ENCODE measurements at places on chromosomes 5 and 9.

DNA sequence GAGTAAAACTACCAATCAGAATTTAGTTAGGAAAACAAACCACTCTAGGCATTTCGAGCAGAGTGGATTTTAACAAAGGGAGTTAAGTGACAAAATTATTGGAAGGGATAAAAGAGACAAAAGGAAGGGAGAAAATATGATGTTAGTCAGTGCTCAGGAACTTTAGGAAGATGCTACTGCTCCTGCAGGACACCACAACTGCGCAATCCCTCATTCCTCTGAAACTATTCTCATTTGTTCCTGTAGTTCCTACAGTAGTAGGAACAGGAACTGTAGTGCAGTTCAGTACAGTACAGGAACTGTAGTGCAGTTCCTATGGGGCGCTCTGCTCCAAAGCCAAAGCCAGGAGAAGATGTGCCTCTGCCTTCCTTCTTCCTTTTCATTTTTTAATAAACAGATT is 29.9 kb upstream of the MEGF10 start:
- DNase-seq: no peak

DNA sequence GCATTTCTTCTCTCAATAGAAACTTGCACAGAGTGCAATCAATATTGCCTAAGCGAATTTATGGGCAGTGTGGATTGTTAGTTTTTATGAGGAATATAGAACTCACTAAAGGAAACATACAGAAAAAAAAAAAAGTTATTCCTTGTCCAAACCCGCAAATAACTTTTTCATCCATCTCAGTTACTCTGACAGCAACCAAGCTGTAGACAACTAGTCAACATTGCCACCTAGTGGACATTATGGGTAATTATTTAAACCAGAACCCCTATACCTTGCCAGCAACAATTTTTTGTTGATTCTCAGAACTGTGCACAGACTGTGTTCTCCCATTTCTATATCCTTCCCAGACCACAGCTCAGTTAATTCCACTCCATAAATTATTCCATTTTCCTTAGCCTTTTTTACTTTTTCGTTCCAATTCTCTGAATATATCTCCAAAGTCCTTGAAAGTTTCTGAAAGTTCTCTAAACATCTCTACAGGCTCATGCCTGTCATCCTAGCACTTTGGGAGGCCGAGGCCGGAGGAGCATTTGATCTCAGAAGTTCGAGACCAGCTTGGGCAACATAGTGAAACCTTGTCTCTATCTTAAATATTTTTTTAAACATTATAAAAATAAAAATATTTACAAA is 2.6 kb upstream of the AFAP1L1 start:
- DNase-seq: peak; percentile 38

- DNase-seq: no peak
Observed at GRCh38 chr5:32753051-32753450, 41.9 kb downstream of the NPR3 start.

- no peak for DNase-seq
Observed at GRCh38 chr5:33308586-33308985, 132.2 kb upstream of the TARS1 start.

GRCh38 chr9:99003308-99003707 is 59.6 kb downstream of the COL15A1 start:
- DNase-seq: no peak

- DNase-seq: no peak
Observed at GRCh38 chr9:107635101-107635802, 145.7 kb upstream of the KLF4 start.

DNA sequence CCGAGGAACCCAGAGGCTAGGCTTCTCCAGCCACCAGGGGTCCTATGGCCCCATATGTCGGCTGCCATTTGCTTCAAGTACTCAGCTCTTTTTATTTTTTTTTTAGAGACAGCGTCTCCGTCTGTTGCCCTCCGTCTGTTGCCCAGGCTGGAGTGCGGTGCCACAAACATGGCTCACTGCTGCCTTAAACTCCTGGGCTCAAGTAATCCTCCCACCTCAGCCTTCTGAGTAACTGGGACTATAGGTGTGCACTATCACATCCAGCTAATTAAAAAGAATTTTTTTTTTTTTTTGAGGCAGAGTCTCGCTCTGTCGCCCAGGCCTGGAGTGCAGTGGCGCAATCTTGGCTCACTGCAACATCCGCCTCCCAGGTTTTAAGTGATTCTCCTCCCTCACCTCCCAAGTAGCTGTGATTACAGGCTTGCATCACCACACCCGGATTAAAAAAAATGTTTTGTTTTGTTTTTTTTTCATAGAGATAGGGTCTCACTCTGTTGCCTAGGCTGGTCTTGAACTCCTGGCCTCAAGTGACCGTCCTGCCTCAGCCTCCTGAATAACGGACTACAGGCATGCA is 8.9 kb downstream of the CERCAM start:
- DNase-seq: no peak

- DNase-seq: peak; percentile 33
Observed at GRCh38 chr9:124218438-124218982, 39.2 kb upstream of the NEK6 start.

- DNase-seq: no peak
Observed at GRCh38 chr5:126053630-126054029, 369.6 kb upstream of the GRAMD2B start.

DNA sequence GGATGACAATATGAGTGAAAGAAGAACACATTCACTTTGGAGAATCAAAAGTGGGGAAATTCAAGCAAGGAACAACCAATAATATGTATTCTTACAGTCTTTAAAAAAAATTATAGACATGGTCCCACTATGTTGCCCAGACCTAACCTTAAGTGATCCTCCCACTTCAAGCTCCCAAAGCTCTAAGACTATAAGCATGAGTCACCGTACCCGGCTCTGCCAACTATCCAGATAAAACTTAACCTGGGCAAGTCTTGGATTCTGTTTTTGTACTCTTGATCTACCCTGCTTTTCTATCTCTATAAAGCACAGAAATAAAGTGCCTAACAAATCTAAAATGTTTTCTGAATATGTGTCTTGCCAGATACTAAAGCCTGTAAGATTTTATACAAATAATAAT is 30.9 kb downstream of the CEMIP2 start:
- no peak for DNase-seq

- no peak for DNase-seq
Observed at GRCh38 chr9:26406676-26407075, 485.9 kb downstream of the CAAP1 start.

DNA sequence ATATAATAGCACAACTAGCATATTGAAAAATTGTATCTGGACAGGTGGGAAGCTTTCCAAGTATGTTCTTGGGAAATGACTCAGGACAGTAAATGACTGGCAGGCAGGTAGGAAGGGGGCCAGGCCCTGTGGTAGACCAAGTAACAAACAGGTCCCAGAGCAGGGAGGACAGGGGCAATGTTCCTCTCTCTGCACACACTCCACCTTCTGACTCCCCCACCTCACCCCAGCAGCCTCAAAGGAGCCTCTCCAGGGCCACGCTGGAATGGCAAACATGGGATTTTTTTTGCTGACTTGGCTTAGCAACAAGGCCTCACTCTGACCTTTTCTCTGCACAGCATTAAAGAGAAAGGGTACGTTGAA is 31.1 kb upstream of the IQGAP2 start:
- no peak for DNase-seq

GRCh38 chr9:122158202-122158601 is 1.4 kb downstream of the NDUFA8 start:
- DNase-seq: no peak

Data from stromal cell of bone marrow (primary cell).